ENCODE measurements at places on chromosomes 16 and 17.

DNA sequence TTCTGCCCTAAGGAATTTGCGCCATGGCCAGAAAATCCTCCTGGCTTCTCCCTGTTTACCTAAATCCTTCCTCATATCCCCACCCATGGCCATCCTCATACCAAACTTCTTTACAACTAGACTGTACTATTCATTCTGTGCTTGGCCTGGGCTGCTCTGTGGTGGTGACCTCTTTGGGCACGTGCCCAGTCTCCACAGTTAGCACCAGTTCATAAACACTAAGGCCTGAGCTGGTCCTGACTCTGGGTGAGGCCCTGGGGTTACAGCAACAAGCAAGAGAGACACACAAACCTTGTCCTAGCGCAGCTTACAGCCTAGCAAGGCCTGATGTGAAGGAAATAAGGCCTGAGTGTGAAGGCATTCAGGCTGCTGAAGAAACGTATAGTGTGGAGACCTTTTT, 3.1 kb upstream of the ATXN7L3 start:
- no peak for DNase-seq

- no peak for DNase-seq
These were observed 415 bp downstream of the ABCA5 start for GRCh38 chr17:69326377-69327059.

- DNase-seq, result peak; percentile 41
These were observed 621 bp upstream of the CSHL1 start for GRCh38 chr17:63911657-63912100.

DNA sequence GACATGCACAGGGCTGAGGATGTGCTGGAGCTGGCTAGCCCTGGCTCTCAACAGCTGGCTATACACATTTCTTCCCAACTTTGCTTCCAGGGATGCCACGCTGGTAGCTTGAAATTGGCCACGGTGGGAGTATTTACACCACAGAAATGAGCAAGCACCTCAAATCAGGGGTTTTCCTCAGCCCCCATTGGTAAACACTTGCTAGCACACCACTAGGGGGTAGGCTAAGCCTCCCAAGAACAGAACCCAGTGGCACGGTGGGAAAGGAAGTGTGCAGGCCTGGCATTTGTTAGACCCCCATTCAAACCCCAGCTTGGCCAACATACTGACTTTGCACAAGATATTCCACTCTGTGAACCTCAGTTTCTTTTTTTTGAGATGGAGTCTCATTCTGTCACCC, 12.9 kb downstream of the DRC3 start:
- DNase-seq, result no peak
